Effector memory CD4-positive, alpha-beta T cell (primary cell): ENCODE measurements at places on chromosomes 3 and 15.

GRCh38 chr15:38130205-38130567 lies 122.5 kb upstream of the SPRED1 start:
- no peak for DNase-seq

DNA sequence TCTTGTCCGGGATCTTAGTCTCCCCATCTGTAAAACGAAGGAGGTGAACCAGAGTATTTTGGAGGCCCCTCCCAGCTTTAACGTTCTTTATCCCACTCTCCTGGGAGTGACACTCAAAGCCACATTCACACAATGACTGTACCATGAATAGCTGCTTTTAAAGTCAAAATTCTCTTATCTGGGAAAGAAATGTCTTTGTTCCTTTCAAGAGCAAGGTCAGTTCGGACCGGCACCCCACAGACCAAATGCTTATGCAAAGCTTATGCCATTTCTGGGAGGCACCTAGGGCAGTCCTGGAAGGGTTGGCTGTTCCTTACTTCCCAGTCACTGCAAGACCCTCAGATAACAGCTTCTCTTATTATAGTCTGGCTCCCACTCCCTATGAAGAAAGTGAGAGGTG lies 53.5 kb upstream of the WNT5A start:
- no peak for DNase-seq

DNA sequence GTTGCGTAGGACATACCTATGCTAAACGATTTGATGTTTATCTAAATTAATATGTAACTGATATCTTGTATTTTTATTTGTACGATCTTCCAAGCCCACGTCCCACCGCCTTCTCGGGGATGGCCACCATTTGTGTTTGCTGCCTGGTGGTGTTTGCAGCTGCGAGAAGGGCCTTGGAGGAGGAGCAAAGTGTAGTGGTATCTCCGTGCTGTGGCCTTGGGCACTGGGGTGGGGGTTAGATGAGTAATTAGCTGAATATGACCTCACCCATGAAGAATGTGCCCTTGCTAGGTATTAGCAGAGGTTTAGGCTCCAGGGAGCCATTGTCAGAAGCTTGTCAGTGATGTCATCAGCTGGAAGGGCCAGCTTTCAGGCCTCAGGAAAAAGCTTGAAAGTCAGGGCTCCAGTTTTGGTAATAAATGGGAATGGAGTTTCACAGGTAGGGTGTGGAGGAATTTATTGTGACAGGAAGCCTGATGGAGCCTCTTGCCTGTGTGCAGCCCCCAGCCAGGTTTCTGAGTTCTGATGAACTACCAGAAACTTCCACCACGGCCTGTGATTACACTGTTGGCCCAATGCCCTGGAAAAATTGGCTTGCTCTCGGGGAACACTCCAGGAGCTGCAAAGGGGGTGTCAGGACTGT lies 41.0 kb downstream of the FLNB start:
- DNase-seq, result no peak

DNA sequence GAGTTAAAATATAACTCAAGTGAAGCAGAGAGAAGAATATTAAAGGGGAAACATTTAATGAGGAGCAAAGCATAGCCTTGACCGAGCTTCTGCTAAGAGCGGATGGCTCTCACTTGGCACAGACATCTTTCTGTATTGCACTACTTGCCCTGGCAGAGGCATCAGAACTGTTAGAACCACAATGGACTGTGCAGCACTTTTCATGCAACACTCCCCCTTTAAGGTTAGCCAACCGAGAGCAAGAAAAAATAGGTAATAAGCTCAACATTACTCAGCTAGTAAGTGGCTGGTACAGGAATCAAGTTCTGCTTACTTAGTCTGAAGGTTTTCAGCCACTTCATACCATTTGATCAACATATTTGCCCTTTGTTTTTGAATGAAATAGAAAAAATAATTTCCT lies 33.7 kb downstream of the CRTC3 start:
- DNase-seq, result no peak

DNA sequence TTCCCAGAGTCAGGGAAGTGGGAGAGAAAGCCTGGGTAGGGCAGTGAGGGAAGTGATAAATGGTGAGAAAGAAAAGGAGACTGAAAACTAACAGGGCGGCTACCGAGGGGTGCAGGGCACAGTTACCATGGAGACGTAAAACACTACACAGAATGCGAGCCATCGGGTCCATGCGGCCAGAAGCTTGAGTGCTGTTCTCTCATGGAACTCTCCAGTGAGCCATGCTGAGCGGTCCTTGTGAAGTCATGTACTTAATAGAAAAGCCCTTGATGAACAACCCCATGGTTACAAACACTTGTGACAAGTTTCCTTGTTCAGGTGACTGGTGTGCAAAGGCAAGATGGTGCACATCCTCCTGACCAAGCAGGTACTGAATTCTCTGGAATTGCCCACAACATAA lies 3.7 kb upstream of the PLA2G4F start:
- DNase-seq, result no peak
